ENCODE measurements at places on chromosomes 16 and 17.

DNA sequence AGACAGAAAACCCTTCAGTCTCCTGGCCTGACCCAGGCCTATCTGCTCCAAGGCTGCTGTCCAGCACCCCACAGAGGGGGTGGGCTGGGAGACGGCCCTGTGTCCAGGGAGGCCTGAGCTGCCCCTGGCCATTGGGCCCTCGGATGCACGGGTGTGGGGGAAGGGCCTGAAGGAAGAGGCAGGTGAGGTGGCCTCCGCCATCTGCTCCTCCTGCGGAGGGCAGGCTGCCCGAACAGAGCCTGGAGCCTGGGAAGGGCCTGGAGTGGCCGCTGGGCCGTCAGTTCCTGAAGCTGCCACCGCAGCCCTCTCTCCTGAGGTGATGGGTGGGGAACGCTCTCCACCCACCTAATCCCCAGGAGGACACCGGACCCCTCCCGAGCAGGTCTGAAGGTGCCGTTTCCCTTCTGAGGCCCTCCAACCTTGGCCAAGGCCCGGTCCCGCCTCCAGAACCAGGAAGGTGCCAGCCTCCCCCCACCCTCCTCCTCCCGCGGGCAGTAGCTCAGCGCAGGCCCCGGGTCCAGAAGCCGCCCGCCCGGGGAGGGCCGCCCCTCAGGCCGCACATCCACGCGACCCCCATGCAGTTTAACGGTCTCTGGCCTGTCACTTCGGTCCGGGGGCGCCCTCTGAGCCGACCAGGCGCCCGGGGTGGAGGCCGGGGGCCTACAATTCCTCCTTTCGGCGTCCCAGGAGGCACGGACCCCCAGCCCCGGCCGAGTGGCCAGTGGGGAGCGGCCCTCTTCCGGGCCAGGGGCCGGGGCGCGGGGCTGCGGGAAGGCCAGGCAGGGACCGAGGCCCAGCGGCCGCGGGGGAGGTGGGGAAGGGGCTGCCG is 835 bp downstream of the FBXL16 start:
- DNase-seq: no peak

DNA sequence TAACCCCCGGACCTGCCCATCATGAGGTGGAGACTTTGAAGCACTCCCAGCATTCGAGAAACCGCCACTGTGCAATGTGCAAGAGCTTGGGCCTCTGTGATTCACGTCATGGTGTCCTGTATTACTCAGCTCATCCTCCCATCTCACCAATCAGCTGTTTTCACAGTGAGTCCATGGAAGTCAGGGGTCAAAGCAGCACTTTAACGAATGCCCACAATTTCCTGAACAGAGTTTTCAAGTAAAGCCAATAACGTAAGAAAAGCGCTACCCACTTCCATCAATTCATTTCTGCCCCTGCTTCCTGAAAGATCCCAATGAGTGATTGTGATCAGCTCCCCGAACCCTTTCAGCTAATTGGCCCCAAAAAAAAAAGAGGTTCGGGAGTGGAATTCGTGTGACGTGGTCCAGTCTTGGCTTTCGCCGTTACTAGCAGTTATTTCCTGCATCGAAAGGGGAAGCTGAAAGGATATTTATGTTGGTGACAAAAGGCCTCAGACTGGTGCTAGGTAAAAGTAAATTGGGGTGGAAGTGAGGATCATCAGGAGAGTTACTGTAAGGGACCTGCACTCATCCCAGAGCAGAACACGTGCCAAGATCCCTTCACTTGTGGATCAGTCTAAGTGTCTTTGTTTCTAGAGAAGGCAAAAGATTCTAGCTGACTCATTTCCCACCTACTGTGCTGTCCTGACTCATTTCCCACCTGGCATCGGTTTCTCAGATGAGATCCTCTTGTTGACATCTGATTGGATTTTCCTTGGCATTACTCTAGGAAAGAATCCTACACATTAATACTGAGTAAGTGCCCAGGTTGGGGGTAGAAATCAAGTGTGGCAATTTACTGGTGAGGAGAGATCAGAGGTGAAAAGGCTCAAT is 136.7 kb upstream of the NUDT7 start:
- no peak for DNase-seq

DNA sequence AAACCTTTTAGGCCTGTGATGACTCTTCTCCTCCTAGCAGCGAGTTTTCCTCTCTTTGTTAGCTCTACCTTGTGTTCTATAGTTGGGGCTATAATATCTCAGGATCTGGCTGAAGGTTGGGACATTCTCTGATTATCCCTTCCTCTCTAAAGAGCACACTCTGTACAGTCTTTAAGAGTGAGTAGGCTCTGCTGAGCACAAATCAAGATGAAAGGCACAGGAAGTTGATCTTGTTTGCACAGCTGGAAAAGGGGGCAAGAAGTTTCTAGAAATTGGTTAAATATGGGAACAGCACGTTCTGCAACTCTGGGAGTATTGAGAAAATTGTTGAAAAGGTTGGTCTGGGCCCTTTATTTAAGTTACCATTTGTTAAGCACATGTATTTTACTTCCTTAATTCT is 240.9 kb downstream of the CDH11 start:
- DNase-seq: no peak

- no peak for DNase-seq
Observed at GRCh38 chr17:34852614-34853013, 108.6 kb downstream of the CCT6B start.

GRCh38 chr17:71067669-71068407 is 898.5 kb downstream of the KCNJ2 start:
- DNase-seq: no peak

- DNase-seq: no peak
Observed at GRCh38 chr17:17514361-17514992, 18.3 kb upstream of the RASD1 start.

All from sigmoid colon (tissue), 7 donors.